ENCODE measurements at places on chromosomes 6 and 20. TPM values are rescaled to one million over a fixed set of nuclear protein-coding genes. Genes with fewer than 3 reads are reported as not detected.

GRCh38 chr20:9889270-9889981 is 50.5 kb upstream of the PAK5 start:
- no peak for DNase-seq

DNA sequence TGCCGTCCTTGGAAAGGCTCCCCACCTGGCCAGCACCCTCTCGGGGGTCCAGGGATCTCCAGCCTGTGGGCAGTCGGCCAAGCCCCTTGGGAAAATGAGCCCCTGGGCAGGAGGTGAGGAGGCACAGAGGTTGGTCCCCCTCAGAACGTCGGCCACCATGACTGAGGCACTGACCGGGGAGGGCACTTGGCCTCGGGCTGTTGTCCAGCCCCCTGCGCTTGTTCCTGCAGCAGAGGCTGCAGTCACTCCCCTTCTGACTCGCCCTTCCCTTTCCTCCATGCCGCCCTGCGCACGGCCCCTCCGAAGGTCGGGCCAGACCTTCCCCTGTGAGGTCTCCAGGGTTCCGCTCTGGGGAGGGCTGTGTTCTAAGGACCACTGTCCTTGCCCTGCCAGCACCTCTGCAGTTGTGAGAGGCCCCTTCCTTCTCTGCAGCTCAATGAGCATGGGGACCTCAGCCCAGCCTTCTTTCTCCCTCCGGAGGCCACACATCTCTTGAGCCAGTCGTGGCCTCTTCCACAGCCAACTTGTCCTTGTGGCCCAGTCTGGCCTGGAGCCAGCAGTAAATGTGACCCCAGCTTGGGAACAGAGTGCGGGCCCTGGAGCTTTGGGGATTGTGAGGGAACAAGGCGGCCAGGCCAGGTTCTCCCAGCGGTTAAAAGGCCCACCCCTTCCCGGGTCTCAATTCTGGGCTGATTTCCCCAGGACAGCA is 195.5 kb downstream of the DLL1 start:
- DNase-seq: peak; percentile 7

GRCh38 chr6:7532232-7532631 is 9.2 kb upstream of the DSP start:
- no peak for DNase-seq

DNA sequence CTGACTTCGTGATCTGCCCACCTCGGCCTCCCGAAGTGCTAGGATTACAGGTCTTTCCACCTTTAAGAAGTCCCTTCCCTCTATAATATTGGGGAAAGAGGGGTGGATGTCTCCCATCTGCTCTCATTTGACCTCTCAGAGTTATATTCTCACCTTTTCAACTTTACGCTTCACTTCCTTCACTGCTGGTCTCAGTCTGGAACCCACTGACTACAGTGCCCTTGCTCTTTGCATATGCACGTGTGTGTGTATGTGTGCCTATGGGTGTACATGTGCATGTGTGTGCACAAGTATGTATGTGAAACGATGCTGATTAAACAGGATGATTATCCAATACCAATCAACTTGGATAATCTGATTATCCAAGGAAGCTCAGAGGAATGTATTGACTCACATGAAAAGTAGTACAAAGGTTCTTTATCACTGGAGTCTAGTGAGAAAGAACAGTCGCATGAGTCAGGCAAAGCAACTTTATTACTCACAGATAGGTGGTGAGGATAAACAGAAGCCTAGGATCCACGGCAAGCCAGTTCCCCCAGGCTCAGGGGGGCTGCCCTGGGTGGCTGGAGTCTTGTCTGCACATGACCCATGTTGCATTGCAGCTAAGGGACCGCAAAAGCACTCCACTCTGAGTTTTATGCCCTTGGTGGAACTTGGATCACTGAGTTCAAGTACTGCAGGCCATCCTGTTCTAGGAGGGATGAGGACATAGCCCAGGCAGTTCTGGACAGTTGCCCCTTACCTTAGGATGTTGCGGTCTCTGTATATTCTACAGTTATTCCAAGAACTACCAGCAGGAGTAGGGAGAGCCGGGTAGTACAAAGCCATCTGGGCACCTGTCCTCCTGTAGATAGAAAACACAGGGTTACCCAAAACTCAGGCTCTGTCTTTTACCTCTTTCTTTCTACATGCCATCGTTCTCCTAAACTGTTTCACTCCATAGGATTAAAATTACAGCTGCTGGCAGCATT is 50.9 kb downstream of the SNRNP48 start:
- DNase-seq: no peak

DNA sequence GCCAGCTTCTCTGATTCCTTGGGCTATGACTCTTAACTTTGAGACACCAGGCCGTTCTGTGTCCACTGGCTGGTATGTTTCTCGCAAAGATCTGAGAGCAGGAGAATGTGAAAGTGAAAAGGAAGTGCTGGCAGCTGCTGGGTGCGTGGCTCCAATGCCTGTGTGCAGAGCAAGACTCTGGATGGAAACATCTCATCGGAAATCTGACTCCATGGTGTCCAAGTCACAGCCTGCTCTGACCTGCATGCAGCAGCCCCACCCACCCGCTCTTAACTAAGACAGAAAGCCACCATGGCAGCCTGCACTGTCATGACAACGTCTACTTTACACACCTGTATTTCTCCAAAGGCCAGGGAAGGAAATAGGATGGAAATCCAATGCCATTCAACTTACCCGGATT is 66.3 kb upstream of the MPC1 start:
- DNase-seq: no peak

FAM217A gene
- 0.69 TPM for total RNA-seq

PRICKLE4 gene
- total RNA-seq: 1.3 TPM

GRCh38 chr6:81937296-81937937 is 184.9 kb upstream of the TENT5A start:
- DNase-seq: no peak

DNA sequence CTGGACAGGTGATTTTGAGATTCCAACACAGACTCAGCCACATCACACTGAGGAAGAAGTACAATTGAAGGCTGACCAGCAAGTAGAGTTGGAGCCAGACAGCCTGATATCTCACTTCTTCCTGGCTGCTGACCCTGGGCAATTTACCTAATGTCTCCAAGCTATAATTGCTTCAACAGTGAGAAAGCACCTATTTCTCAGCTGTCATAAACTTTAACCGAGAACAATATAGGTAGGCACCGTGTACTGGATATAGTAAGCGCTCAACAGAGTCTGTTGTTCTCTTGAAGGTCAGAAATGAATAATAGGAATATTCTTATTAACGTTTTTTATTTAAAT is 28.3 kb downstream of the STX7 start:
- DNase-seq: no peak

BEND6 gene
- 0.67 TPM for total RNA-seq

GCNT2 gene
- total RNA-seq: 1.8 TPM

DNA sequence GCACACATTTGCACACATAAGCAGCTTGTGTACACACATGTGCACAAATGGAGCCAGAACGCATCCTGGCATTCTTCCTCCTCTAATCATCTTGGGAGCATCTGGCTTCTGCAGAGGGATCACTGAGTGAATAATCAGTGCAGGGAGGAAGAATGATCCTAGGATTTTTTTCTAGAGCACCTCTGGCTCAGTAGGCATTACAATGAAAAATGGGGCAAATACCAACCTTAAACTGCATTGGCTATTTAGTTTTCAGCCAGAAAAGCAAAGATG is 205.7 kb upstream of the TCF21 start:
- DNase-seq: no peak

KIF25 gene
- not detected for total RNA-seq

GRCh38 chr20:13264907-13265306 is 43.8 kb downstream of the ISM1 start:
- no peak for DNase-seq

Measured in pancreas (tissue), 10 donors.